ENCODE measurements at places on chromosomes 7 and 10.

DNA sequence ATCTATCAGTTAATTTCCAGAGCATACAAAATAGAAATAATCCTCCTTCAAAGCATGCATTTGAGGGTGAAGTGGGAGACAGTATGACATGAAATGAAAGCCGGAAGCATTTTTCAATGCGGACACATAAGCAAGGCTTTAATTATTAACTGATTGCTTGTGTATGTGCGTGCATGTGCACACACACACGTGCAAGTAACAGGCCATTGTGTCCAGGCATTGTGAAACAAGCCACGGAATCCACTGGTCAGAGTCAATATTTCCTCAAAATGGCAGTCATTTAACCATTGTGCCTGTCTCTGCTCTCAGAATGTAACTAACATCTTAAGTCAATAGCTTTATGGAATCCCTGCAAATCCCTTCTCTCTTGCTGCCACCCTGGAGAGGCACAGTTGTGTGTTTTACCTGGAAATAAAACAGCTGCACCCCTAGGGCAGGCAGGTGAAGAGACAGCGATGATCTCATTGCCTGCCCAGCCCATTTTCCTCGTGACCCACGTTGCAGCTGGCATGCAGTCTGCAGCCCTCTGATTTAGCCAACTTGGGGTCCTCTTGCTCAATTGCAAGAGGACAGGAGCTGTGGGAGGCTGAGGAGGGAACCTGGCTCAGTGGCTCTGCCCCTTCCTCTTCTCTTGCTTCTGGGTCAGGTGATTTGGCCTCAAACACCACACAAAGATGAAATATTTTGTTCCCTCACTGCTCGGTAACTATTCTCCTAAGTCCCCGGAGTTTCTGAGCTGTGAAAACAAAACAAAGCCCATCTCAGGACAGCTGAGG lies 500.9 kb upstream of the ZMIZ1 start:
- DNase-seq: no peak

DNA sequence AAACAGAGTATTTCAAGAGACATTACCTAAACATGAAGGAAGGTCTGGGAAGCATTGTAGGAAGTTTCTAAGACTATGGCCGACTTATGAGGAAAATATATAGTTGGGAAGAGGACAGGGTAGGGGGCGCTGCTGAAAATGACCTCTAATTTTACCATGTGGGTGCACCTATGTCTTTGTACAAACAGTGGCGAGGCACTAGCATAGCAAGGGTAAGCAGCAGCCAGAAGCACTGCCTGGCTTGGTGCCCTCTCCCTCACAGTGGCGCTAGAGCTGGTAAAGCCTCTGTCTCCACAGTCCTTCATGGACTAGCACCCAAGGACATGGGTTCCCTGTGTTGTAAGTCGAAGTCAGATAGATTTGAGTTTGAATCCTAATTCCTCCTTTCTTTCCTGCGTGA lies 461.2 kb downstream of the INHBA start:
- no peak for DNase-seq

DNA sequence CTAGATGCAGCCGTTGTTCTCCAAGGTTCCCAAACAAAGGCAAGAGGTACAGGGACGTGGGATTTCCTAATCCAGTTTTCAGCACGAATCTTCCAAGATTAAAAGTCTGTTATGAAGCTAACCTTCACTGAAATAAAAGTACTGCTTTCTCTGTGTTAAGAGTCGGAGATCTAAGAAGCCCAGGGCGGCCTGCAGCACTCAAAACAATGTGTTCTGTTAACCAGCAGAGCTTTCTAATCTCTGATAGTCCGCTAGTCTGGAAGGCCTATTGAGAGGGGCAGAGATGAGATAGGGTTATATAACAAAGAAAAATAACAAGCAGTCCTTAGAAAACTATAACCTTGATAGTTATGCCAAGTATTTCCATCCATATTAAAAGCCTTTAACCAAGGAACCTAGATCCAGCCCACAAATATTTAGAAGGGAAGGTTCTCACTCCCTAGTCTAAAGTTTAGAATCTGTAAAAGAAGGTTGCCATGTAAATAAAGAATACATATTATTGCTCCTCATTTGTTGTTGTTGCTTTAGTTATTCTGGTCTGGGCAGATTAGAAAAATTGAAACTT lies 106.3 kb upstream of the SVIL start:
- no peak for DNase-seq

DNA sequence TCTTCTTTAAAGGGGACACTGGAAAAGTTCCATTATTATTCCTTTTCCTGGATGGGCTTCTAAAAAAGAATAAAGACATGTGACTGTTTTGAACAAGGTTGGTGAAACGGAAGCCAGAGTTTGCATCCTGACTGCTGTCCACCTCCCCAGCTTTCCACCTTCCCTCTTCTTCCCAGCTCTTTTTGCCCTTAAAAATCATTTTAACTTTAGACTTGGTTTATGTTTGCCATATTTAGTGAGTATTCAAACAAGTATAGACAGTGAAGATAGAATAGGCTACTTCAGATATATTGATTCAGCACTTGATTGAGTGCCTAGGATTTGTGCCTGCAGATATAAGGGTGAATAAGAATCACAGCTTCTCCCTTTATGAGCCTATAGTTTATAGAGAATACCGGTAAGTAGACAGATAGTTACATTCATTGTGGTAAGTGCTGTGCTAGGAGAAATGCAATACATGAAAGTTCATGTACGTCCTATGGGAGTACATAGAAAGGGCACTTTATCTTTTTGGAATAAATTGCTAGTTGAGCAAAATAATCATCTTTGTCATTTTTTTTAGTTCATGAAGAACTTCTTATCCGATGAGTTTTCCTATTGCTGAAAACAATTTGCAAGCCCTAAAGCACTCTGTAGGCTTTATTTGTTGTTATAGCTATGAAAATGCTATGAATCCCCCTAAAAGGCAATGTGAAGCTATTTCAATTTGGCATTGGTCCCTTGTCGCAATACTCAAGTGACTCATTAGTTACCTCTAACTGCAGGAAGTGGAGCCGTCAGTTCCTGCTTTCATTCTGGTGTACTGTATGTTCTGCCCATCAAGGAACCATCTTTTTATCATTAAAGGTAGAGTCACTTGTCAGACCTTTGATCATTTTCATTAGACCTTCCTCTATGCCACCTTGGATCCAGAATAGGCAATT lies 57.2 kb upstream of the STRIP2 start:
- no peak for DNase-seq
